ENCODE measurements at places on chromosomes 11 and 22. TPM values are rescaled to one million over a fixed set of nuclear protein-coding genes. Genes with fewer than 3 reads are reported as not detected.

Gene MUC5B
- not detected for total RNA-seq

Gene NXPE2
- 1.4 TPM for total RNA-seq

Gene CHRNA10
- total RNA-seq: 0.78 TPM

Gene ME3
- total RNA-seq: 54.6 TPM

Gene OR5AK2
- total RNA-seq: not detected

Gene NCAM1
- 121 TPM for total RNA-seq

Gene MS4A3
- total RNA-seq: not detected

Gene NCR3LG1
- total RNA-seq: 1.0 TPM

Gene EXPH5
- total RNA-seq: 5.4 TPM

Gene UBQLN3
- 1.5 TPM for total RNA-seq

Gene PTGDR2
- total RNA-seq: 0.20 TPM

Gene DERL3
- 2.3 TPM for total RNA-seq

Gene POU2AF3
- 3.3 TPM for total RNA-seq

Gene SH3BP1
- 9.2 TPM for total RNA-seq

- no peak overlapping the region for H3K27ac ChIP-seq
- no peaks in the 10 kb centered on the region for H3K4me1 ChIP-seq
- H3K27me3 ChIP-seq: no peaks in the 10 kb centered on the region
- no peaks in the 10 kb centered on the region for H3K36me3 ChIP-seq
Observed at GRCh38 chr11:110095554-110095953, 2.4 kb downstream of the ZC3H12C start.

DNA sequence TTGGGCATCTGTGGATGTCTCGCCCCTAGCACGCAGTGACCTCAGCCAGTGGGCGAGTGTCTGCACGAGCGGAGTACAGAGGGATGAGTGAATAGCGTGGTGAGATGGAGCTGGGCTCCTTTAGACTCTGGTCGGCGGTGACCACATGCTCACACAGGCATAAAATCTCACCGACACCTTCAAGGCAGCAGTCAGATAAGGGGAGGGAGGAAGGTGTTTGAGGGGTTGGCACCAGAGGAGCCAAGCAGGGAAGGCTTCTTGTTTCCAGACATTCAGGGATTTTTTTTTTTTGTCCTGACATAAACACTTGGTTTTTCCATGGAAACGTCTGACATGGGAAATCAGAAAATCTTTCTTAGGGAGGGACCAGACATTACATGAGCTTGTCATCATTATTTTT lies 35.8 kb downstream of the GRIK4 start:
- H3K36me3 ChIP-seq: no peaks in the 10 kb centered on the region
- no peak overlapping the region for H3K27ac ChIP-seq
- H3K4me1 ChIP-seq: peaks cover 6% of the 10 kb centered on the region
- no peaks in the 10 kb centered on the region for H3K27me3 ChIP-seq
- no peak for DNase-seq
- no peak overlapping the region for H3K4me3 ChIP-seq

DNA sequence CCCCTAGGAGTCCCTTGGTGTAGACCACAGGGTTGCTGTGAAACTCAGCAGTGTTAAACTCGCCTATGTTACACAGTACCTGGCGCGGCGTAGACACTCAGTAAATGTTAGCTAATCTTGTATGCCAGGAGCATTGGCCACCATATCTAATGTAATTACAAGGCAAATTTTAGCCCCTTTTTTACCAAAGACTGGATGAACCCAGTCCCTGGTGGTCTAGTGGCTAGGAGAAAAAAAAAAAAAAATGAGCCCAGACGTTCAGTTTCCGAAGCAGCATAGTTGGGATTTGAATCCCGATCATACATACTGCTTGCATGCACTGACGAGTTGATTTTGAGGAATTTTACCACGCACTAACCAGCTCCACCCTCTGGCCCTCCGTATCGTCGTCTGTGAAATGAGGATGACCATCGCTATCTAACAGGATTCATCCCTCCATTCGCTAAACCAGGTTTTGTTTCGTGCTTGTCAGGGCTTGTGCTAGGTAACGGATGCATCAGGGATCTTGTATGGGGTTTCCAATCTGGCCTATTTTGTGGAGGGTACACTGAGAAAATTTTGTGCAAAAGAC lies 688 bp downstream of the PTS start:
- no peak for DNase-seq
- no peaks in the 10 kb centered on the region for H3K27me3 ChIP-seq
- H3K4me3 ChIP-seq: peak overlapping the region; percentile 64
- H3K36me3 ChIP-seq: peaks cover 13% of the 10 kb centered on the region

GRCh38 chr11:35145271-35145670 lies 6.3 kb downstream of the CD44 start:
- H3K27ac ChIP-seq: no peak overlapping the region
- H3K27me3 ChIP-seq: no peaks in the 10 kb centered on the region
- no peak for DNase-seq
- H3K36me3 ChIP-seq: no peaks in the 10 kb centered on the region

DNA sequence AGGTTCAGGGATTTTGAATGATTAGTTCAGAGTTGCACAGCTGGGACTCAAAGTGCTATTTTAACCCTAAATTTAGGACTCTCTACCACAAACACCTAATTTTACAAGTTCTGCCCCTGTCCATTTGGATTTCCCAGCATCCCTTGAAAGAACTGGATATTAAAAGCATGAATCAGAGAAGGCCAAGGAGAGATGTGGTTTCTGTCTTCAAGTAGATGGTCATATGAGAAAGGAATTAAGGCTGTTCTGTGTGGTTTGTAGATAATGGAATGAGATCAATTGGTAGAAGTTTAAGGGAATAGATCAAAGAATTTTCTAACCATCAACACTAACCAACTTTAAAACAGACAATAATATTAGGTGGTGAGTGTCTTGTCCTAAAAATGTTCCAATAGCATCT lies 106.4 kb upstream of the TENM4 start:
- no peaks in the 10 kb centered on the region for H3K36me3 ChIP-seq
- H3K27me3 ChIP-seq: no peaks in the 10 kb centered on the region
- H3K4me3 ChIP-seq: no peak overlapping the region
- no peak for DNase-seq
- no peak overlapping the region for H3K27ac ChIP-seq
- H3K4me1 ChIP-seq: no peaks in the 10 kb centered on the region

- no peaks in the 10 kb centered on the region for H3K36me3 ChIP-seq
- H3K4me3 ChIP-seq: no peak overlapping the region
- no peak overlapping the region for H3K27ac ChIP-seq
- no peak for DNase-seq
Observed at GRCh38 chr11:15940462-15941205, 415.7 kb downstream of the SOX6 start.

- no peaks in the 10 kb centered on the region for H3K36me3 ChIP-seq
- H3K27ac ChIP-seq: no peak overlapping the region
- H3K27me3 ChIP-seq: no peaks in the 10 kb centered on the region
- no peak for DNase-seq
- H3K4me1 ChIP-seq: no peaks in the 10 kb centered on the region
Observed at GRCh38 chr22:48975316-48975741, 852.3 kb downstream of the BRD1 start.

GRCh38 chr11:15871904-15872626 lies 484.3 kb downstream of the SOX6 start:
- no peaks in the 10 kb centered on the region for H3K36me3 ChIP-seq
- no peak overlapping the region for H3K4me3 ChIP-seq
- no peak overlapping the region for H3K27ac ChIP-seq
- DNase-seq: no peak
- H3K4me1 ChIP-seq: no peaks in the 10 kb centered on the region

- H3K36me3 ChIP-seq: peaks cover 78% of the 10 kb centered on the region
- no peak overlapping the region for H3K4me3 ChIP-seq
- no peaks in the 10 kb centered on the region for H3K27me3 ChIP-seq
- peak overlapping the region; percentile 93 for H3K27ac ChIP-seq
- peaks cover 40% of the 10 kb centered on the region for H3K4me1 ChIP-seq
Observed at GRCh38 chr11:65649656-65650546, 12.0 kb downstream of the SIPA1 start.

GRCh38 chr22:43295173-43295572 lies 48.0 kb downstream of the SCUBE1 start:
- H3K36me3 ChIP-seq: no peaks in the 10 kb centered on the region
- H3K4me1 ChIP-seq: peaks cover 29% of the 10 kb centered on the region
- no peak for DNase-seq
- H3K27ac ChIP-seq: no peak overlapping the region
- no peaks in the 10 kb centered on the region for H3K27me3 ChIP-seq
- H3K4me3 ChIP-seq: no peak overlapping the region

DNA sequence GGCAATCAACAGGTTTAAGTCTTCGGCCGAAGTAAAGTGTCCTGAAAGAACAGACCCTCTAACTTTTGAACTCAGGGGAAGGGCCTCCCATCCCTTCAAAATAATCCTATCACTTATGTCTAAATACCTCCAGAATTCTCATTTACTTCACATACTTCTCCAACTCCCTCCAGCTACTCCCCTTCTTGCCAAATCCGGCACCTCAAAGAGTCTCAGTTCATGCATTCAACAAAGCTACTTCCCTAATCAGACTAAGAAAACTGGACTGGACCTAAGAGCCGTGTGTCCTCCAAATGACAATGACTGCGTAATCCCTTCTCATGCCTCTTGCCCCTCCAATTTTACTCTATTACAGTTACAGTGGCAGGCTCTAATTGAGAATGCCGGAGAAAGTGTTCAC lies 1.3 kb downstream of the DDB1 start:
- no peak for DNase-seq
- H3K27ac ChIP-seq: peak overlapping the region; percentile 70
- H3K4me1 ChIP-seq: no peaks in the 10 kb centered on the region
- peaks cover 34% of the 10 kb centered on the region for H3K36me3 ChIP-seq

DNA sequence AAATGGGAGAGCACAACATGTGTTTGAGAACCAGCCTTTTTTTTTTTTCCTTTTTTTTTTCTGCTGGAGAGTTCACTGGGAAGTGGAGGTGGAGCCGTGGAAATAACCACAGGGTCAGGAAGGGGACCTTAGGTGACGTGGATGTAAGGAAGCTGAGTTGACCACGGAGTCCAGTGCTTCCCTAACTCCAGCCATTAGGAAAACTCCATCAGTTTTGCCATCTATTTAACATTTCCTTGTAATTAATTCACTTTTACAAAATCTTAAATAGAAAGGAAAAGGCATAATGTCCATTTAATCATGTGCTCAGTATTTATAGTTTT lies 2.0 kb upstream of the CDK2AP2 start:
- H3K27me3 ChIP-seq: no peaks in the 10 kb centered on the region
- no peak for DNase-seq
- H3K27ac ChIP-seq: no peak overlapping the region

DNA sequence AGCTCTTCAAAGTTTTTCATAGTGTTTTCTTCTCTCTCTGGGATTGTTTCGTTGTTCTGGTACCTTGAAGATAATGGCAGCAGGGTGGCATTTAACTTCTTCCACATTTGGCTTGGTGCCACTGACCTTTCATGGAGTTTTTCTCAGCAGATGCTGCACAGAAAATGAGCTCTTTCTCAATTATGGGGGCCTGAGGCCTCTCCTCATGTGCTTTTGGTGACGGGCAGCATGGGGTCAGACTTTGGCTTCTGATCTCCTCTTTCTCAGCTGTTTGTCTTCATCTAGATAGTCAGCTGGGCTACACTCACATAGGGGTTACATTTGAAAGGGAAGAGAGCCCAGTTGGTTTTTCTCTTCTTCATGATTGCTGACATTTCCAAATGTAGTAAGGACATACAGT lies 76.3 kb downstream of the FAT3 start:
- H3K4me3 ChIP-seq: no peak overlapping the region
- DNase-seq: no peak
- no peak overlapping the region for H3K27ac ChIP-seq
- H3K4me1 ChIP-seq: no peaks in the 10 kb centered on the region
- H3K27me3 ChIP-seq: no peaks in the 10 kb centered on the region
- no peaks in the 10 kb centered on the region for H3K36me3 ChIP-seq

- no peaks in the 10 kb centered on the region for H3K27me3 ChIP-seq
- H3K4me3 ChIP-seq: peak overlapping the region; percentile 86
- DNase-seq: no peak
- H3K4me1 ChIP-seq: peaks cover 21% of the 10 kb centered on the region
- peaks cover 17% of the 10 kb centered on the region for H3K36me3 ChIP-seq
Observed at GRCh38 chr11:65120831-65121230, 1.1 kb downstream of the FAU start.

GRCh38 chr11:111176603-111177002 lies 68.9 kb upstream of the POU2AF2 start:
- H3K4me1 ChIP-seq: no peaks in the 10 kb centered on the region
- no peak for DNase-seq
- H3K27ac ChIP-seq: no peak overlapping the region
- H3K4me3 ChIP-seq: no peak overlapping the region

DNA sequence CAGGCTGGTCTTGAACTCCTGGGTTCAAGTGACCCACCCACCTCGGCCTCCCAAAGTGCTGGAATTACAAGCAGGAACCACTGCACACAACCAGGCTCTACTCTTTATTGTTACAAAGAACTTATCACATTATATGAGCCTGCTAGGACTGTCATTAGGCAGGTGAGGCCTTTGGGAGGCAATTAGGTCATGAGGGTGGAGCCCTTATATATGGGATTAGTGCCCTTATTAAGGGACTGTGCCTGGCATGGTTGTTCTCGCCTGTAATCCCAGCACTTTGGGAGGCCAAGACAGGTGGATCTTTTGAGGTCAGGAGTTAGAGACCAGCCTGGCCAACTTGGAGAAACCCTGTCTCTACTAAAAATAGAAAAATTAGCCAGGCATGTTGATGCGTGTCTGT lies 10.5 kb upstream of the PSMC3 start:
- no peak overlapping the region for H3K4me3 ChIP-seq
- H3K27ac ChIP-seq: no peak overlapping the region

DNA sequence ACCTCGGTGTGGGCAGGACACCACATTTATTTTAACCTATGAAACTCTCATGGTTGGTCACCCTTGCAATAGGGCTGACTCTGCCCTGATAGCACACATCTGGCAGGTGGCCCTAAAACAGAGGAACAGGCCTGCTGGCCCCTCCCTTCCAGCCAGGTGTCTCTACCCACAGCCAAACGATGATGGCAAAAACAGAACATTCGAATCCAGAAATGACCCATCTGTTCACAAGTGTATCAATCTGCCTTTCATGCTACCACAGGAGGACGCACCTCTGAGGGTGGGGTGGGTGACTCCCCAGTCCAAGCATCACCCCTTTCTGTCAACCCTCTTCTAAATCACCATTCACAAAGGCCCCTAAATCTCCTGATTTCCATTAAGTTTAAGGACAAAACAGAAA lies 118.1 kb downstream of the ETS1 start:
- H3K4me3 ChIP-seq: no peak overlapping the region
- peaks cover 84% of the 10 kb centered on the region for H3K4me1 ChIP-seq
- no peaks in the 10 kb centered on the region for H3K36me3 ChIP-seq
- no peak for DNase-seq
- no peaks in the 10 kb centered on the region for H3K27me3 ChIP-seq
- H3K27ac ChIP-seq: peak overlapping the region; percentile 91

- H3K36me3 ChIP-seq: no peaks in the 10 kb centered on the region
- no peaks in the 10 kb centered on the region for H3K4me1 ChIP-seq
- H3K27ac ChIP-seq: no peak overlapping the region
Observed at GRCh38 chr11:81857386-81857785, 876.3 kb downstream of the FAM181B start.

GRCh38 chr11:7994581-7995278 lies 7.6 kb downstream of the EIF3F start:
- H3K4me3 ChIP-seq: no peak overlapping the region
- no peaks in the 10 kb centered on the region for H3K27me3 ChIP-seq
- H3K4me1 ChIP-seq: no peaks in the 10 kb centered on the region

GRCh38 chr11:126700768-126701519 lies 299.6 kb downstream of the KIRREL3 start:
- no peaks in the 10 kb centered on the region for H3K27me3 ChIP-seq
- H3K4me1 ChIP-seq: no peaks in the 10 kb centered on the region
- H3K36me3 ChIP-seq: no peaks in the 10 kb centered on the region
- H3K4me3 ChIP-seq: no peak overlapping the region
- DNase-seq: no peak
- no peak overlapping the region for H3K27ac ChIP-seq

All from tibial nerve (tissue), 4 donors.